T-helper 2 cell treated with Interferon-gamma antibody and Interleukin-4, amounts not matched to agents 5 μg/mL and 100 μg/mL, for 36 hours (primary cell): ENCODE measurements at places on chromosomes 6 and 20.
A peak's percentile ranks its signal among the peaks of the same experiment; 100 is the strongest.

DNA sequence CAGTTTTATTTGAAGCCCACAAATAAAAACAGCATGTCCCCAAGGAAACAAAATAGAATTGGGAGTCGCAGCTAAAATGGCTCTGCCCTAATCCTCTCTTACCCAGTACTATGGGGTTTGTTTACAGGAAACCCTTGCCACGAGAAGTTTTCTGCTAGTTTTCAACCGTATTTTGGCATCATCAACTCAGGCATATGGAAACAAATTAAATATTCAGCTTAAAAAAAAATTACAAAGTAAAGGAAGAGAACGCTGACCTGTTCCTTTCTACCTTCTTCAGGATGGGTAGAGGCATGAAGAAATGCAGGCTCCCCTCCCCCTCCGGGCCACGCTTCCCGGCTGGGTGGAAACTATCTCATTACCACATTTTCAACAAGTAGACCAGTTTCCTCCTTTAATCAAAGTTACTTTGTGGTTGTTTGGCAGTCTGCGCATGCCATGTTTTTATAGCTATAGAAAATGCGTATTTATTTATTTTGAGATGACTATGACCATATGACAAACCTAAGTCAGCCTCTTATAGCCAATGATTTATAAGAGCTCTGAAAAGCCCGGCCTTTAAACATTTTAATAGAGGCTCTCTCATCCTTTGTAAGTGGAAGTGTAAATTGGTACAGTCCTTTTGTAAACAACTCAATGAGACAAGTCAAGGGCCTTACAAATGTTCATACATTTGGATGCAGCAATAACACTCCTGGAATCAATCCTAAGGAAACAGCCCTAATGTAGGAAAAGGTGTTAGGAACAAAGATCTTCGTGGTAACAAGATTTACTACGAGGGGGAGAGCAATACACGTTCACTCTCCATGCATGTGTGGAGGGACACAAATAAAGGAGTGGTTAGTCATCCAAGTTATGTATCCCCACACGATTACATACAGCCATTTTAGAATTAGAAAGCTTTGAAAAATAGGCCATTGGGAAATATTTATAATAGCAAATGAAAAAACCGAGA lies 16.1 kb upstream of the ZNF217 start:
- peak; percentile 67 for DNase-seq

GRCh38 chr6:38099221-38099620 lies 279.7 kb downstream of the ZFAND3 start:
- DNase-seq, result no peak

DNA sequence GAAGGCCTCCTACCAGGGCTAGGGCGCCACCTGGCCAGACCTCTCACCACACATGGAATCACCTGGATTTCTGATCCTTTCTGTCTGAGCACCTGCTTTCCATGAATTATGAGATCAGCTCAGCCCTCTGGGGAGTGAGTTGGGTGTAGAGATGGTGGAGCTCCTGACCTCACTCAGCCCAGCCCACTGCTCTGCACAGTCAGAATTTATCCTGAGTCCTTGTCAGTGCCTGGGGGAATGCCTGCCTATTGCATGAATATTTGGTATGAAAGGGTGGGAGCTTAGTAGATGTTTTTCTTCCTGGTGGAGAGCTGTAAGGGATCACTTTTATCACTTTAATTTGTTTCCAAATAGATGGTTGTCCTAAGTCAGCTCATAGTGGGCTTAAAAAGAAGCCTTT lies 47.5 kb downstream of the DTD1 start:
- no peak for DNase-seq

DNA sequence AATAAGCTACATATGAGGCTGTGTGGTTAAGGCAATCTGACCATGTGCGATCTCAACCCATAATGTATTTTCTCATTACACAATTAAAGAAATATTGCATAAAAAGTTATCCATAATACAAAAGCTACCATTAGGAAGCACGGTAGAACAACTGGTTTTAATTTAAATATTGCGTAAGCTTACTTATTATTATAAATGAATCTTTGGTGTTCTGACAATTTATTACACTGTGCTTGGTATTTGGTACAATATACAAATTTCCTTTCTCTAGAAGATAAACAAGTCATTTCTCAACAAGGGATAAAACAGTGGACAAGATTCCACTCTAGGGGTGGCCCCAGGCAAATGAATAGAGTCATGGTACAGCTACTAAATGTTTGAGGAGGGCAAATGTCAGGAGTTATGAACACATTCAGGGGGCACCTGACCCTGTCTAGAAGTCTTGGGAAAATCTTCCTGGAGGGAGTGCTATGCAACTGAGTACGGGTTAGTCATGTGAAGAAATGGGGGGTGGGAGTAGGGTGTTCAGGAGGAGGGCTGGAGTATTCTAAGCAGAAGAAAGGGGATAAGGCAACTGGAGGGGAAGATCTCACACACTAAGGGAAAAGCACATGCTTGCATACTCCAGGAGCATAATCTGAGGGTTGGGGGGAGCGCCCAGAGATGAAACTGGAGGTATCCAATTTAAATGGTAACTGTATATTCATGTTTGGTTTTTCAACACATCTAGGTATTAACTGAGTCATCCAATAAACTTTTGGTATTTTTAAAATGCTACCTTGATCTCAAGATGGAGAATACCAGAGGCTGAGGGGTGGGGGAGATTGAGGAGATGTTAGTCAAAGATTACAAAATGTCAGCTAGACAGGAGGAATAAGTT lies 296.9 kb upstream of the SGK1 start:
- DNase-seq, result no peak

DNA sequence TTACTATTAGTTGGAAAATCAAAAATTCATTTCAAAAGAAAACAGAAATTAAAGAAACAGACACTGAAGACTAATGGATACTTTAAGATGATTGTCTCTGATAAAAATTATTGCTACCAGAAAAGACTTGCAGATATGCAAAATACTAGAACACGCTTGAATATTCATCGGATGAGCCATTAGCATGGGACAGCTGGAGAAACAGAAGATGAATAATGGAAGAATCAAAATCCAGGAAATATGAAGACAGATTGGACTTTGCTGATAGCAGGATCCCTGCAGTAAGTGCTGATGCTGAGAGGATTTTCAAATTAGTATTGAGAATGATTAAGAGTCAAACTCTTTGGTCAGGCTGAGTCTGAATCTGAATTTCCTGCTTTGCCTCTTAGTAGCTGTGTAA lies 169.4 kb downstream of the EYS start:
- no peak for DNase-seq

- peak; percentile 8 for DNase-seq
Observed at GRCh38 chr6:79335133-79335674, 100.7 kb upstream of the HMGN3 start.

GRCh38 chr6:73769976-73770375 lies 74.0 kb downstream of the CD109 start:
- no peak for DNase-seq

DNA sequence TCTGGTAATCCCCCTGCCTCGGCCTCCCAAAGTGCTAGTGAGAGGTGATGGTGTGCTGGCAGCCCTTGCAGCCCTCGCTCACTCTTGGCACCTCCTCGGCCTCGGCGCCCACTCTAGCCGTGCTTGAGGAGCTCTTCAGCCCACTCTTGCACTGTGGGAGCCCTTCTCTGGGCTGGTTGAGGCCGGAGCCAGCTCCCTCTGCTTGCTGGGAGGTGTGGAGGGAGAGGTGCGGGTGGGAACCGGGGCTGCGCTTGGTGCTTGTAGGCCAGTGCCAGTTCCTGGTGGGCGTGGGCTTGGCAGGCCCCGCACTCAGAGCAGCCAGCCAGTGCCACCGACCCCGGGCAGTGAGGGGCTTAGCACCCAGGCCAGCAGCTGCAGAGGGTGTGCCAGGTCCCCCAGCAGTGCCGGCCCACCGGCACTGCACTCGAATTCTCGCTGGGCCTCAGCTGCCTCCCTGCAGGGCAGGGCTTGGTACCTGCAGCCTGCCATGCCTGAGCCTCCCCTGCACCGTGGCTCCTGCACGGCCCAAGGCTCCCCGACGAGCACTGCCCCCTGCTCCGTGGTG lies 189.0 kb upstream of the ASCC3 start:
- no peak for DNase-seq

DNA sequence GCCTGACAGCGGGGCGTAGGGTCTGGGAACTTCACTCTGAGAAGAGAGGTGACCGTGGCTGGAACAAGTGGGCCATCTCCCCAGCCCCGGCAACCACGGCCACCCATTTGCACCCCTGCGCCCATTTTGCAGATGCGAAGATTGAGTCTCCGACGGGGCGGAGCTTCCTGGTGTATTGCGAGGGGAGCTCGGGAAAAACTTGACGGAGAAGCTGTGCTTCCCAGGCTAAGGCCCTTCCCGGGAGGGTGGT lies 653 bp downstream of the ZNF335 start:
- no peak for DNase-seq

DNA sequence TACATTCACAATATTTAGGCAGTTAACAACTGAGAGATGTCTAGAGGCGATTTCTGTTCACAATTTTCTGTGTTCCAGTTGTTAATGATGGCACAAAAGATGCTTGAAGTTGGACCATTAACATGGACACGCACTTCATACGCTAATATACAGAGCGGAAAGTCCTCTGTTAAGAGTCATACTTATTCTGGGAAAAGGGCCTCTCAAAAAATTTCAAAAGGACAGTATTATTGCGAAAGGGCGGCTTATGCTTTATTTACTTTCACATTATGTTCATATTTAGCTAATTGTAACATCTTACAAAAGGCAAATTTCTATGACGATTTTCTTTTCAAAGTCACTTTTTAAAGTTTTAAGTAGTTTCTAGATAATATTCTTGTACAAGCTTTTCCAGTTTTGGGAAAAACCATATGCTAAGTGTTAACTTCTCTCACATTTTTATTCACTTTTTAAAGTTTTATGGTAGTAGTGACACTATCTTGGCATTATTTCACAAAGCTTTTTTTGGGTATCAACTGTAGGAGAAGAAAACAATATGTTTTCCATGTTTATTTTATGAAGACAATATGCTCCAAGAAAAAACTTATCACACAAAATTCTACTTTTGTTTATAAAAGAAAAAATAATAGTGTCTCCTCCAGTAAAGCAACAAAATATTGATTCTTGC lies 62.3 kb downstream of the MAP7 start:
- no peak for DNase-seq

GRCh38 chr6:165744555-165745228 lies 81.7 kb upstream of the PDE10A start:
- peak; percentile 30 for DNase-seq

- DNase-seq, result no peak
Observed at GRCh38 chr20:8723296-8723695, 345.6 kb upstream of the PLCB4 start.

- DNase-seq, result no peak
Observed at GRCh38 chr20:10984294-10984693, 310.5 kb upstream of the JAG1 start.

DNA sequence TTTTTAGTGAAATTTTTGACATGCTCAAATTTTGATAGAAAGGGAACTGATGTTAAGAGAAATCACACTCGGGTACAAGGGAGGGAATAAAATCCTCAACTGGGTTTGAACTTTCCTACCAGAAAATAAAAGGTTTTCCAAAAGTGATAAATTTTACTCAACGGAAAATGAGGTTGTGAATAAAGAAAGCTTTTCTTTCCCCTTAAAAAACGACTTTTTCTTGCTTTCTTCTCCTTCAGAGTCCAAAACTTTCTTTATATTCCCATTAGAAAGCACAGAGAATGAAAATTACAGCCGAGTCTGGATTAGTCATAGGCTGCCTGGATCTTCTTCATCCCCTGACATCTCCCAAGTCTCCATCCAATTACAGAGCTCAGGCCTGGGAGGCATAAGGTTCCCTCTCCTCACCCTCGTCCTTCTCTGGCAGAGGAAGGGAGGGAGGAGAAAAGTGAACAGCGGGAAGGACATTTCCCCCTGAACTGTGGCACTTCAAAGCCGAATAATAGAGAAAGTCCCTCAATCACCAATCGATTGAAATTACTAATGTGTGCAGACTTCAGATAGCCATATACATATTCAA lies 28.1 kb upstream of the QKI start:
- no peak for DNase-seq

DNA sequence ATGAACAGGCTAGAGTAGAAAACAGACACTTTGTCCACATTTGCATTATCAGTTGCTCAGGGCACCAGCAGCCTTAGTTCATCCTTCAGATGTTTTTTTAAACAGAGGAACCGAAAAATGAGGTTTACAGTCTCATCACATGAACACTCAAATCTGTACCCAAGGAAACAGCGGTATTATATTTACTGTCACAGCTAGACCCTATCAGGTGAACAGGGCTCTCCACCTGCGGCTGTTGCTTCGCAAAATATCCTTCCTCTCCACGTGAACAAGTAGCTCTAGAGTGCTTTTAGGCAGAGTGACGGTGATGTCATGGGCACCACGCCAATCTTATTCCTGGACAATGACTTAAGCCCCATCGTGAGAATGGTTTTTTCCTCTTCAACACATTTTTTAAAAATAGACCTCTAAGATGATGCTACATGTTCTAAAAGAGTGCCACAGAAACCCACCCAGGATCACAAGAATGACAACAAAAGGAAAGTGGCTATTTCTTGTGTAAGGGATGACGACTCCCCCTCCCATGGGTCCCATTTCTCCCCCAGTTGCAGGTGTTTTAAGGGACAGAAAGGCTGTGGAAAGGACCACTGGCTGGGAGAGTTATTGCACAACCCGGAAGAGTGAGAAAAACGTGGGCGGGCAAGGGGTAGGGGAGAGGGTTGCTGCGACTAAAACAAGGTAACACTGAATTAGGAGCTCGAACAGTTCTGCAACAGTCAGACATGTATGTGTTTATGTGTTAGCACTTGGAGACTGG lies 77.7 kb downstream of the EFHC1 start:
- no peak for DNase-seq

- DNase-seq, result no peak
Observed at GRCh38 chr20:23528867-23529431, 38.0 kb downstream of the CST8 start.

DNA sequence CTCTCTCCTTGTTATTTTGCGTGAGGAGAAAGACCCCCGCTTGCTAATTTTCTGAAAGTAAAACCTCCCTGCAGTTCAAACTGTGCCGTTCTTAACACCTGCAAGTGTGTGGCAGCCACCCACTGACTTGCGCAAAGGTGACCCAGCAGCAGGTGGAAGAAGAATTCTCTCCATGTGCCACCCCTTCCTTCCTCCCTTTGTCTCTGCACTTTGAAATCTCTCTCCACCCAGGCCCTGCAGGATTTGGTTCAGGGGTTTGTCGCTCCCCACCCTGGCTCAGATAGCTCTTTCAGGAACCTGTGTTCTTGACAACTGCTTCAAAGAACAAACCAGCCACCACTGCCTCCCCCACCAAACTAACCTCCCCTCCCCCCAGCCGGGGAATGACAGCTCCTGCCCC lies 41.4 kb downstream of the ZNF831 start:
- no peak for DNase-seq

DNA sequence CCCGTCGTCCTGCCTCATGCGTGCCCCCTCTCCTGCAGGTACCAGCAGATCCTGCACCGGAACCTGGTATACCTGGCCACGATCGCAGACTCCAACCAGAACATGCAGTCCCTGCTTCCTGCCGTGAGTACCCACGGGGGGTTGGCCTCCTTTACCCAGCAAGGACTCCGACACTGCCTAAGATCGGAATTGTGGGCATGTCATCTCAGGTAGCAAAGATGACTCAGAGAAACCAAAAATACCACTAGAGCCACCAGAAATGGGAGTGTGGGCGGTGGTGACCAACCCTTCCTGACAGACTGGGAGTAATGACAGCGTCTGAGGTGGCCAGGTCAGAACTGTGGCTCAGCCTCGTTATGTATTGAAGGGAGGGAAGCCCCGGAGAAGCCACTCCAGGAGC lies 16.3 kb downstream of the SS18L1 start:
- peak; percentile 84 for DNase-seq

- no peak for DNase-seq
Observed at GRCh38 chr6:16419636-16420336, 181.4 kb downstream of the GMPR start.
